CD4-positive, CD25-positive, alpha-beta regulatory T cell (primary cell): ENCODE measurements at places on chromosomes 16 and 17.

- no peak for DNase-seq
These were observed 118.3 kb downstream of the SMG6 start for GRCh38 chr17:2184993-2185931.

- DNase-seq: no peak
These were observed 5.4 kb downstream of the ABR start for GRCh38 chr17:1174263-1174880.

GRCh38 chr17:49241692-49242397 is 11.3 kb upstream of the PHOSPHO1 start:
- no peak for DNase-seq

DNA sequence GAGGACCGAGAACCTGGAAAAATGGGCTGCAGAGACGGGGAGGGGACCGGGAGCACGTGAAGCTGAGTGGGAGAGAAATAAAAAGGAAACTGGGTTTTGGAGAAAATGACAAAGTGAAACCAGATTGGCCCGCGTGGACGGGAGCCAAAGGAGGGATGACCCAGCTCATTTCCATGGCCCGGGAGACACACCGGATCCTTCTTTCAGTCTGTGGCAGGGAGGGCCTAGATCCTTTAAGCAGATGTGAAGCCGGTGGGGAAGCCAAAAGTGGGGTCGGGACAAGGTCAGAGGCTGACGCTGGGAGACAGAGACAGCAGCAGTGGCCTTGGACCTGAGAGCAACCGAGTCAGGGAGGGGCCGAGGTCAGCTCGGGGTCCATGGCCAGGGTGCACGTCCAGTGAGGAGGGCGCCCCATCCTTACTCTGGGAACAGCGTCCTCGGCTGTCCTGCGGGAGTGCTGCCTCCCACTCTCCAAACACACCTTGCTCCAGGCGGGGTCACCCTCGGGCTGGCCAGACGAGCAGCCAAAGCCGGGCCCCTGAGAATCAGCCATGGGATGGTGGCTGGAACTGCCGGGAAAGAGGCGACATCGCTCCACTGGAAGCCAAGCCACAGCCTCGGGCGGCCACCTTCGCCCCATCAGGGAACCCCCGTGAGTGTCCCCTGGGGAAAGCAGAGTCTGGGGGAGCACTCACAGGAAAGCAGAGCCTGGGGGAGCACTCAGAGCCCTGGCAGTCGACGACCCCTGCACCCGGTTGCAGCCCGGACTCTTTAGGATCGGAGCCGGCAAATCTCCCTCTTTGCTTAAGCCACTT is 17.3 kb downstream of the CA5A start:
- no peak for DNase-seq

DNA sequence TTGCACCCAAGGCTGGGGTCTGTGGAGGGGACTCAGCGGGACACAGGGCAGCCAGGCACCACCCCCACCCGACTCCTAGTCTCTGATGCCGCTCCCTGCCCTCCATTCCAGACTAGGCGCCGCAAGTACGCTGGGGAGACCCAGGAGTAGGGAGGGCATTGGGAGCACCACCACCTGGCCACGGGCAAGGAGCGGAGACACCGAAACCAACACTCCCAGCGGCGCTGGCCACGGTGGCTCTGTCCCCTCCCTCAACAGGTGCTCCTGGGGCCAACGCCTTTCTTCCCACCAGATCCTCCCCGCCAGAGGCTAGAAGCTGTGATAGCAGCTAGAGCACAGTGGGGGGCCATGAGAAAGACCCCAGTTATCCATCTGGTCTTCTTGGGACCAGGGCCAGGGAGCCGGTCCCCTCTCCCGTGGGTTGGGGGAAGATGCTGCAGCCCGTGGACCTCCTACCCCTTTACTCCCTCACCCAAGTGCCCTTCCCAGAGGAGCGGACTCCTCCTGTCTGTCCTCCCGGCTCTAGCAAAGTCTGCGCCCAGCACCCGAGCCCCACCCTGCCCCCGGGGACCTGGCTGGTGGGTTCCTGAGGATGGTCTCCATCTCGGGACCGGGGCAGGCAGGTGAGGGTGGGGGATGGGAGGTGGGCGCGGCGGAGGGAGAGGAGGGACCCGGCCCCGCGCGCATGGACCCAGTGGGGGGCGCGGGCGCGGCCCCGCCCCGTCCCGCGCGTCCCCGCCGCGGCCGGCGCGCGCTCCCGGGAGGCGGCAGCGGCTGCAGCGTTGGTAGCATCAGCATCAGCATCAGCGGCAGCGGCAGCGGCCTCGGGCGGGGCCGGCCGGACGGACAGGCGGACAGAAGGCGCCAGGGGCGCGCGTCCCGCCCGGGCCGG is at the start of gene SYNGR3:
Gene SYNGR3, plus strand, starts transcription at position 762 of the 892 bp plus-strand sequence. CDS start 133 bp downstream, outside the sequence.
- no peak for DNase-seq
